ENCODE measurements at places on chromosomes 1 and 21. TPM values are rescaled to one million over a fixed set of nuclear protein-coding genes. Genes with fewer than 3 reads are reported as not detected.

- peak; percentile 81 for DNase-seq
Measured at GRCh38 chr1:218345673-218346390, 696 bp downstream of the TGFB2 start.

DNA sequence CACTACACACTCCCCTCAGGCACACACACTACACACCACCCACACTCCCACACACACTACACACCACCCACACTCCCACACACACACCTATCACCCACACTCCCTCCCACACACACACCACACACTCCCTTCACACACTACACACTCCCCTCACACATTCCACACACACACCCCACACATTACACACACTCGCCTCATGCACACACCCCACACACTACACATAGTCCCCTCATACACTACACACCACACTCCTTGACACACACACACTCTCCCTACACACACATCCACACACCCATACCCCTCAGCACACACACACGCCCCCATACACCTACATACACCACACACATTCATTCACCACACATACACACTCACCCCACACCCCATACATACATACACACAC, 31.0 kb upstream of the SELENON start:
- DNase-seq, result no peak

DNA sequence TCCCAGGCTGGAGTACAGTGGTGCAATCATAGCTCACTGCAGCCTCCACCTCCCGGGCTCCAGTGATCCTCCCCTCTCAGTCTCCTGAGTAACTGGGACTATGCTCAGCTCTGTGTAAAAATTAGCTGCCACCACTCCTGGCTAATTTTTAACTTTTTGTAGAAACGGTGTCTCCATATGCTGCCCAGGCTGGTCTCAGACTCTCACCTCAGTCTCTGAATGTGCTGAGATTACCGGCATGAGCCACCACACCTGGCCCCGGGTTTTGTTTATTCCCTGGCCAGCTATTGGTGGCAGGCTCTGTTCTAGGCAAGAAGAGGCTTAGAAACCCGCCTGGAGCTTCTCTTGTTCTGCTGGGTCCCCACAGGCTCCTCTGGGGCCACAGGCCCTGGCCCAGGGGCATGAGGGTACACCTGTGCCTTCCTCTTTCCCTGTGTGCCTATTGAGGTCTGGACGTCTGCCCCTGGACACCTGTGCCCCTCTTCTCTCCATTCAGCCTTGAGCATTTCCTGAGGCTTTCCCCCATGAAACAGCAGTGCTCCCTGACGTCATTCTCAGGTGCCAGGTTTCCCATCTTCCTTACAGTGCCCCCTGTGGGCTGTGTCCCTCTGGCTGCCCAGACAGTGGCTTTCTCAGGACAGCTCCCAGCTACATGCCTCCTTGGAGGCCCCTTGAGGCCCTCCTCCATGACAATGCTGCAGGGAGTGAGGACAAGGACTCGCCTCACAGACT, 57.5 kb downstream of the PCP4 start:
- DNase-seq, result no peak

- no peak for DNase-seq
Measured at GRCh38 chr1:88890131-88890530, 1.2 kb downstream of the GTF2B start.

GRCh38 chr1:182861994-182862393, 22.8 kb downstream of the DHX9 start:
- no peak for DNase-seq

- DNase-seq, result peak; percentile 97
Measured at GRCh38 chr1:67850611-67851075, 17.4 kb upstream of the GNG12 start.

GRCh38 chr1:222713091-222713961, 962 bp downstream of the BROX start:
- DNase-seq, result peak; percentile 99

- no peak for DNase-seq
Measured at GRCh38 chr1:209062863-209063262, 520.7 kb upstream of the CAMK1G start.

DNA sequence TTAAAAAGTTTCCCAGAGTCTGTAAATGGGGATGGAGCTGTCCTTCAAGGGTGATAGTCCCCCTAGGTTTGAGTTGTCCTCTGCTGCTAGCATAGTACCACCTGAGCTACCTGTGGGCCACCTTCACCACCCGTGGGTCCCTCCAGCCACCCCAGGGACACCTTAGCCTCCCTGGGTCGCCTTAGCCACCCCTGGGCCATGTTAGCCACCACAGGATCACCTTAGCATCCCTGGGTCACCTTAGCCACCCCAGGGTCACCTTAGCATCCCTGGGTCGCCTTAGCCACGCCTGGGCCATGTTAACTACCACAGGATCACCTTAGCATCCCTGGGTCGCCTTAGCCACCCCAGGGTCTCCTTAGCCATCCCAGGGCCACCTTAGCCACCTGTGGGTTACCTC, 67.1 kb downstream of the ADARB1 start:
- no peak for DNase-seq

DNA sequence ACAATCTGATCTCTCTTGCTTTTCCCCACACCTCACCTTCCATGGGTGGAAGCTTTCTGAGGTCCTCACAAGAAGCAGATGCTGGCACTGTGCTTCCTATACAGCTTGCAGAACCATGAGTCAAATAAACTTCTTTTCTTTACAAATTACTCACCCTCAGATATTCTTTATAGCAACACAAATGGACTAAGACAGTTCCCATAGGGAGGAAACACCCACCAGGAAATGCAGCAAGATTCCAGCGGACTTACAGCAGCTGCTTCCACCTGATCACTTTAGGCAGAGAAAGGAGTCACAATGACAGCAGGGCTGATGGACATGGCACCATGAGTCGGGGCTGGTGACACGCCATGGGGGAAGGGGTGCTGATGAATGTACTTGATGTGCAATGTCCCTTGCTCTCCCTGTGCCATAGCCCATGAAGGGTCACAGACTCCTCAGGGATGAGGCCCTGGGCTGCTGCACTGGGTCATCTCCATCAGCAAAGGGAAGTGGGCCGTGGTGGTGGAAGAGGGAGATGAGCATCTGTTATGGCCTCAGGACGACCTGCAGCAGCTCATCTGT, 53.9 kb downstream of the PRSS38 start:
- DNase-seq, result no peak

- DNase-seq, result no peak
Measured at GRCh38 chr21:45415188-45415942, 10.4 kb downstream of the COL18A1 start.

DNA sequence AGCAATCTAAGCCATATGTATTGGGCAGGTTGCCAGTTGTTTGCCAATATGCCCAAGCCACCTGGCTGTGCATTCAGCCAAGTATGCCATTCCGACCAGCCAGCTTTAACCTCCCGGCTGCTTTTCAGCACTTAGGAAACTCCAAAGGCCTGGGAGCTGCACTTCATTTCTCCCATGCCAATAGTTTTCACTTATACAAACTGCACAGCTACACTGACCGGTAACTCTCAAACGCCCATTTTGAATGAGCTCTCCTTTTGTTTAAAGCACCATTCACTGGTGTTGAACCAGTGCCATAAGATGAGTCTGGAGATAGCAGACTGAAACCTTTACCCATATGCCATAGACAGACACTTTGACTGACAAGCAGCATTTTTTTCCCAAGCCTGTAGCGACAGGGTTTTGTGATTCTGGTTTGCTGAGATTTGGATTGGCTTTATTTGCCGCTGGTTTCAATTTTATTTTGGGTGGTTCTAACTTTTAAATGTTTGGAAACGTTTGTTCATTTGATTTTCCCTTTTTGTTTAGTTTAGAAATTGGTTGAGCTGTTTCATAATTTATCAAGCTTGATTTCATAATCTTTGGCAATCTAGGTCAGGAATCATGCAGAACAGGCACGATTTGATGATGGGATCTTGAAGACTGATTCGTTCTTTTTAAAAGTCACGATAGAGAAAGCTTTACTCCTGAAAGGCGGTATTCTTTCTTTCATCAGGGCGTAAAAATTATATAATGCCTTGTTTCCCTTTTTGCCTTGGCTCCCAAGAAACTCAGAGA, 144.6 kb downstream of the NFIA start:
- DNase-seq, result peak; percentile 95

Gene MORC3
- 31.1 TPM for total RNA-seq

Gene SLC26A9
- not detected for total RNA-seq

Gene LCE1E
- total RNA-seq, result 1.3 TPM

Gene ERICH3
- total RNA-seq, result not detected

Gene FAM163A
- not detected for total RNA-seq

All from MCF 10A (cell line).